Smooth muscle cell of the pulmonary artery (primary cell): ENCODE measurements at places on chromosomes 6 and 20. TPM values are rescaled to one million over a fixed set of nuclear protein-coding genes. Genes with fewer than 3 reads are reported as not detected.

LHFPL5 gene
- not detected in 2 replicates for total RNA-seq

L3MBTL3 gene
- 10.7 and 11.9 TPM in 2 replicates for total RNA-seq

OSBPL2 gene
- total RNA-seq, result 30.7 and 32.0 TPM in 2 replicates

PCK1 gene
- 0.52 TPM in 1 of 2 replicates, not detected in the other for total RNA-seq

TTI1 gene
- total RNA-seq, result 19.0 and 19.2 TPM in 2 replicates
